ENCODE measurements at places on chromosomes 12 and 14.

- no peak for DNase-seq
Observed at GRCh38 chr12:71041476-71041875, 116.3 kb downstream of the TSPAN8 start.

GRCh38 chr12:12097891-12098690 lies 27.4 kb downstream of the BCL2L14 start:
- no peak for DNase-seq

DNA sequence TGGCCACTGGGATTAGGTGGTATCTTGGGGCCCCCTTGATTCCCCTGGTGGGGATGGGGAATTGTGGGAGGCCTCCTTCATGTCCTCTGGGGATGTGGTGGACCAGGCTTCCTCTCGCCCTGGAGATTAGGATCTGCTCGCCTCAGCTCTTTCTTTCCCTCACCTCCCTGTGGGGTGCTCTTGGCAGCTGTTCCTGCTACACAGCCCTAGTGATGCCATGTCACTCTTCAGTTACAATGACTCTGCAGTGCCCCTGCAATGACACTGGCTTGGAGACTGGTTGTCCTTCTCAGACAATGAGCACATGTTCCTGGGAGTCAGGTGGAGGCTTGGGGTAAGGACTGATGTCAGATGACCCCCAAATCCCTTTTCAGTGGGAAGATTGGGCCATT lies 83.9 kb downstream of the ADCK1 start:
- DNase-seq, result no peak

DNA sequence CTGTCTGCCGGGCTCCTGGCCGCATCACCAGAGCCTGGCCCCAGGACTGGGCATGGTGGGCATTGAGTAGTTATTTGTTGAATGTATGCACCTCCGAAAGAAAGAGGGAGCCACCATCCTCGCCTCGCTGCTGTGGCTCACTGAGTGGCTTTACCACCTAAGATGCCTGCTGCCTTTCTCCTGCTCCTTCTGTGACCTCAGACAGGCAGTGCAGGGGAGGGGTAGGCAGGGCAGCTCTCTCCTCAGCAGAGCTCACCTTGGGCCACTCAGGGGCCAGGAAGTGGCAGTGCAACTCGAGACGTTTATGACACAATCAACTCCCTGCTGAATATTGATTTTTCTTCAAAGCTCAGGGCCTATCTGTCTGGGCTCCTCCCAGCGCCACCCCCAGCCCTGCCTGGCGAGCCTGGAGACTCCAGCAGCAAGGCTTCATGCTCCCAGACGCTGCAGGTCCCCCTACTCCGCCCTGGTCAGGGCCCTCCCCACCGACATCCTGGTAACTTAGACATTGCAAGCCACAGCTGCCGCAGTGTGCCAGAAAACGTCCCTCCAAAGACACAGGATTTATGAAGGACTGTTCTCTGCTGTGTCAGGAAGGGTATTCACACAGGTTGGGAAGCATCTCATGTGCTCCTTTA lies 84.3 kb upstream of the DIO3 start:
- DNase-seq, result no peak

- DNase-seq, result no peak
Observed at GRCh38 chr12:114921781-114922180, 237.8 kb upstream of the TBX3 start.

DNA sequence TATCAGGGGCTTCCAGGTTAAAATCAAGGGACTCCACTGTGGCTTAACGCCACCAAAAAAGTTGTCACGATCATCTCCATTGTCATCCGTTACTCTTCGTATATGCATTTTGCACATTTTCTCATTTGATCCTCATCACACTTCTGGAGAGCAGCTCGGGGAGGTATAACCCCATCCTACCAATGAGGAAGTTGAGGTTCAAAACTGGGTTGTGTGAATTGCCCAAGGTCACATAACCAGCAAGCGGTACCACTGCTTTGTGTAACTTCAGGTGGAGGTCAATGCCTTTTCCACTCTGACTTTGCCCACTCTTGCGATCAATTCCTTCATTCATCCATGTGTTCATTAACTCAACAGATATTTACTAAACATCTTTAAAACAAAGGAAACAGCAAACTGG lies 71.1 kb upstream of the CCND2 start:
- no peak for DNase-seq

DNA sequence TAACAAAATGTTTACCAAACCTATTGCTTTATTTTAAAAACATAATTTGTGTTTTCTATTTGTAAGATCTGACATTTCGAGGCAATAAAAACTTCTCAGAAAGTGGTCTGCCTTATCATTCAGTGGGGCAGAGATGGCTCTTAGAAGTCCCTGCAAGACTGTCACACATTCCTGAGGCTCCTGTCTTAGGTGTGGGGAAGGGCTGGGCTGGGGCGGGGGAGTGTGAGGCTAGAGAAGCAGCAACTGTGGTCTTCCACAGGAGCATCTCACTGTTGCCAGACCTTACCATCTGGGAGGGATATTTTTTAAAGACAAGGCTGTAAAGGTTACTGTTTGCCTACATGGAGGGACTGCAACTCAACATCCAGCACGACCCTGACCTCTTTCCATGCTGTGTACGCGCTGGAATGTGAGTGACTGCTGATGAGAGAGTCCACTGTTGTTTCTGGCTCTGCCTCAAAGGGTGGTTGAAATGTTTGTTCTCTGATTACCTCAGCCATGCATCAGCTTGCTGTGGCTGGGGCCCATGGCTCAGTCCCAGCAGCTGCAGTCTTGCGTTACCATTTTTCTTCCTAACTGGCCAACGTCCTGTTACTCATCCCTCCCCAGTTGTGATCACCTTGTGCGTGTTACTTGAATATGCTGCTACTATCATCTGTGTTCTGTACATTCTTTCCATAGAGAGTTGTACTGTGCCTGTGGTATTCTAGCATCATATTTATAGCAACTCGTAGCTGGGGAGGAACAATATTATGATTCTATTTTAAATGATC lies 12.4 kb downstream of the ERG28 start:
- DNase-seq, result no peak

DNA sequence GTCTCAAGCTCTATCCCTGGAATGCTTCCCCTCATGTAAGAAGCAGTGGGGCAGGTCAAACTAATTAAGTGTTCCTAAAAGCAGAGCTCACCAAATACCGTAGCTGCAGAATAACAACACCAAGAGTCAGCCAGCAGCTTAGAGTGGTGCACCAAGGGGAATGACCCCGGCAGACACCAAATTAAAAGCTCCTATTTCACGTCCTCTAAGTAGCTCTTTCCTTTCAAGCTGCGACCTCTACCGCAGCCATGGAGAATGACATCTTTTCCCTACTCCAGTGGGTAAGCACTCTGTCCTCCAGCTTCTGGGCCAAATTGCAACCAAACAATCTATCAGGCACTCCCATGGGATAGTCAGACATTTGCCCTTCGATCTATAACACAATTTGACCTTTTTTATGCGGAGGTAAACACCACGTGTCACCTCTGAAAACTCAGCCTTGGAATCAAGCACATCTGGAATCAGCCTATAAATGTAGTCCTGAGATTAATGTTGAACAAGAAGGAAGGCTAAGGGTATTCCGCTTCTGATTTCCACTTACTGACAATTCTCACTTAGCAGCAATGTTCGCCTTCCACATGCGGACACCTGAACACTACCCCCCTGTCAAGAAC lies 67.6 kb upstream of the CDKN3 start:
- no peak for DNase-seq

- no peak for DNase-seq
Observed at GRCh38 chr12:121829250-121829918, 25.6 kb downstream of the SETD1B start.

DNA sequence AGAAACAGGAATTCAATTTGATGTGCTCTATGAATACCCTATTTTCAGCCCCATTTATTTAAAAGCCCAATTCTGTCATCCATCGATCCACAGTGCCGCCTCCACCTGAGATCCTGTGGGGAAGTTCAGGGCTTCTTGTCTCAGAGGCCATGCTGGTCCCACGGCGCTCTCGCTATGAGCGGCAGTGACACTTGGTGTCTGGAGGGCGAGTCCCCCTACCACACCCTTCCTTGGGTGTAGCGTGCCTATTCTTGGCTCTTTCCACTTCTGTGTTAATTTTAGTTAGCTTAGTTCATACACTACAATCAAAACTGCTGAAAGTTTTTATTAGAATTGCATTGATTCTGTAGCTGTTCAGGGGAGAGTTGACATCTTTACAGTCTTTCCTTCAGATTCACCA lies 73.8 kb downstream of the DDX51 start:
- no peak for DNase-seq

GRCh38 chr12:6957741-6958608 lies 6.8 kb downstream of the PTPN6 start:
- DNase-seq, result no peak

- no peak for DNase-seq
Observed at GRCh38 chr12:24899503-24900075, 49.3 kb downstream of the BCAT1 start.

DNA sequence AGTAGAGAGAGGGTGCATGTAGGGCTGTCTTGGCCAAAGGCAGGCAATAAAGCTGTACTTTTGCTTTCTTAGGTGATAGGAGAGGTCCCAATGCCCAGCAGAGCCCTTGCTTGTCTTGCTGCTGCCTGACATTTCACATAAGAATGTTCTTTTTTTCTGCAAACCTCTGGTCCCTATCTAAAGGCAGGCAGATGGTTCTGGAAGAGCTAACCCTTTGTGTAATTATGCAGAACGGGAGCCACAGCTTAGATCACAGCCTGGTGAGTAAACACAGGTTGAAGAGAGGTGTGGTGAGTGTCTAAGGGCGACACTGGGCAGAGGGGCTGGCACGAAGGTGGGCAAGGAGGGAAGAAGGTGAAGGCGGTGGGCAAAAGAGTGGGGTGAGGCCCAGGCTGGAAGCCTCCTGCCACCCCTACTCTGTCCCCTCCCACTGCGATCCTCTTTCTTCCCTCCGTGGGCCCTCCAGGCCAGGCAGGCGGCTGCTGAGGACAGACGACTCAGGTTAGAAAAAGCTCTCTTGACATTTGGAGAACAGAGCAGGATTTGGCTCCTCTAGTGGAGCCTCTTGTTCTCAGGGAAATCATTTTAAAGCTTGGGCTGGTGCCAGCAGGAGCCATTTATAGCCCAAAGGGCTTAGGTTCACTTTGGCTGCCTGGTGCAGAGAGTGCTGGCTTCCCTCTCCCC lies 42.8 kb downstream of the PRMT8 start:
- no peak for DNase-seq

GRCh38 chr12:107635139-107635538 lies 50.5 kb upstream of the PWP1 start:
- DNase-seq, result no peak

DNA sequence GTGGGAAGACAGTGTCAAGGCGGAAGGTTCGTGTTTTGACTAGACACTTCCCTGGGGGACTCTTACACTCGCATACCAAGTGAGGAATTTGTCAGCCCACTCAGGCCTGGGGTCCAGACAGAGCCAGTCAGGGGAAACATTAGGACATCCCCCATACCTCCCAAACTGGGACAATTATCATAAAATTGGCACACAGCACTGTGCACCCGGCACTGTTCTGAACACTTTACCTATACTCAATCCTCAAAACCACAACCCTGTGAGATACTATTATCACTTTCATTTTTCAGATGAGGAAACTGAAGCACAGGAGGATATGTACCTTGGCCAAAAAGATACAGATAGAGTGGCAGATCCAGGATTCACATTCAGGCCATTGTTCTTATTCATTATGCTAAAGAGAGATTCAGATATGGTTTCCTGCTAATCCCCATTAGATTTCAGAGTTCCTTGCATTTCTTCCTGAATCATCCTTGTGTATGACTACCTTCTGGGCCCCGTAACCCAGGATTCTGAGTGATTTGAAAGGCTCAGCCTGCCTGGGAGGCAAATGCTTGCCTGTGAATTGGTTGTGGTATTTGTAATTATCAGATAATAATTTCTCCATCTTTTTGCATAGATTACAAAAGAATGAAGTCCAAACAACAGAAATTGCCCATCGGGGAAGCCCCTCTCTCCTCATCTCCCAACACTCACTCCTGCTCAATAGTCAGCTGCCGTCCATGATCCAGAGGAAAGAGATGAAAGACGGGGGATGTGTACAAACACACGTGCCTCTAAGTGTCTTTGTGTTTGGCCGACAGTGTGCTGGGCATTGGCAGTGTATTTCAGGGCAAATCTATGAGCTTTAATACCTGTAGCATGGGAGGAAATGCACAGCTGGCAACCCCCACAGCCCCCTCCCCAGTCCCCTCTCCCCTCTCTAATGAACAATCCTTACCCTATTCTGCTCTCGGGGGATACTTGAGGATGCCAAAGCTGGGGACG lies 4.6 kb downstream of the TAC3 start:
- DNase-seq, result no peak

DNA sequence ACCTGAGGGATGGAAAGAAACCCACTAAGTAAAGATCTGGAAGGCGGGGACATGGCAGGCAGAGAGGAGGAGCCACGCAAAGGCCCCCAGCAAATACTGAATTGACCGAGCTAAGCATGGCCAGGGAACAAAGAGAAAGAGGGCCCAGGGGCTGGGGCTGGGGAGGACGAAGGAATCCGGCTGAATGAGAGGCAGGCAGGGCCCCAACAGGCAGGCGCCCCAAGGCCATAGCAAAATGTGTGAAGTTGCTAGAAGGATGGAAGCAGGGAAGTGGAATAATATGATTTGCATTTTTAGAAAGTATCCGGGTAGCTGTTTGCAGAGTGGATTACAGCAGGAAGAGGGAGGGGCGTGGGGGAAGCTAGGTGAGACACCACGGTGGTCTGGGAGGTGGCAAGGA lies 49.1 kb downstream of the RFLNA start:
- no peak for DNase-seq

DNA sequence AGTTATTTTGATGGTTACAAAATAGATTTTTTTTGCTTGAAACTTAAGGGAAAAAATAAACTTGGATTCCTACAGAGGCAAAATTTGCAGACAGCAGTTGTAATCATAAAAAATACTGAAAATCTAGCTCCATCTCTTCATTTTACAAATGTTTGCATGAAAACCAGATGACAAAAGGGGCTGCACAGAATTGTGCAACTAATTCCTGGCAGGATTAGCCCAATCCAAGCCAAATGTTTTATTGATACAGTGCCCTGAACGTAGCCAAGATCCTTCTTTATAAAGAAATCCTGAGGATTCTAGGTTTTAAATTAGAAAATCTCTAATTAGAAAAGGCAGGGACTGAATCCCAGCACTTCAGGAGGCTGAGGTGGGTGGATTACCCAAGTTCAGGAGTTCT lies 356.4 kb upstream of the SEL1L start:
- no peak for DNase-seq

- DNase-seq, result no peak
Observed at GRCh38 chr12:56461235-56462159, 6.9 kb upstream of the SPRYD4 start.

DNA sequence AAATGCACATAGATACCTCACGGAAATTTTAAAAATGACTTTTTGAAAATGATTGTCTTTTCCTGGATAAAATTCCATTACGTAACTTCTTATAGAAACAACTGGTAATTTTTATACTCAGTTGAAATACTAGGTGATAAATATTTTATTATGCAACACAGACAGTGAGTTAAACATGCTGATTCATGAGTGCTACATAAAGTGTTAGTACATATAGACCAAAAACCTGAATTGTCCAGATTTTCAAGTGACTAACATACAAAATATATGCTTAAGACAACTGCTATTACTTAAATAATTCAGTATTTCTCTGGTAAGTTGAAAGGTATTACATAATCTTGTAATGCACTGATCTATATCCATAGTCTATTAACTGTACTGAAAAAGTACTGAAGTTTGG lies 11.9 kb downstream of the PTPRO start:
- DNase-seq, result no peak

GRCh38 chr14:60859525-60859924 lies 121.4 kb downstream of the TRMT5 start:
- no peak for DNase-seq

Data from cortex of kidney (tissue), 1 donor.